ENCODE measurements at places on chromosomes 7 and 10.

DNA sequence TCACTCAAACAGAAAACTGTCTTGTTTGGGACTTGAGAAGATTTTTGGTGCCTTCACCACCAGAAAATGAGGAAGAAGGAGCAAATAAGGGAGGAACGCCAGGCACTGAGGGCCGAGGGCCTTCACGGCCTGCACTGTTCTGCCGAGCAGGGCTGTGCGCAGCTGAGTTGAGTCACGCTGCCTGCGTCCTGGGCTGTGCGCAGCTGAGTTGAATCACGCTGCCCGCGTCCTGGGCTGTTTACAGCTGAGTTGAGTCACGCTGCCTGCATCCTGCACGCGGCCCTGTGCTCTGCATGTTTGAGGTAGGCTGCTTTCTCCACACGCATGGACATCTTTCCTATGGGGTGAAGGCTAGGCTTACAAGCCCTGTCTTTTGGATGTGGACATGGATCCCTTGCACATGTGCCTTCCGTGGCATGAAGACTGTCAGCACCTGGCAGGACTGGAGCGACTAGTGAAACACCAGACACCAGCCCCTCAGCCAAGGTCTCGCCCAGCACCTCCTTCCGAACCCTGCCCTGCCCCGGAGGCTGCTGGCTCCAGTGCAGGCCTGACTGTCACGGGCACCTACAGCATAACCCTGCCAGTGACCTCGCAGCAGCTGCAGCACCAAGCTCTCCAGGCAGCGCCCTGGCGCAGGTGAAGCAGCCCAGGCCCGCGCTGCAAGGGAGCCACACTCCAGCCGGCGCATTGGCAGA lies 96.7 kb downstream of the HTR5A start:
- DNase-seq = no peak

GRCh38 chr7:89623018-89623672 lies 531.1 kb upstream of the STEAP1 start:
- DNase-seq = no peak

DNA sequence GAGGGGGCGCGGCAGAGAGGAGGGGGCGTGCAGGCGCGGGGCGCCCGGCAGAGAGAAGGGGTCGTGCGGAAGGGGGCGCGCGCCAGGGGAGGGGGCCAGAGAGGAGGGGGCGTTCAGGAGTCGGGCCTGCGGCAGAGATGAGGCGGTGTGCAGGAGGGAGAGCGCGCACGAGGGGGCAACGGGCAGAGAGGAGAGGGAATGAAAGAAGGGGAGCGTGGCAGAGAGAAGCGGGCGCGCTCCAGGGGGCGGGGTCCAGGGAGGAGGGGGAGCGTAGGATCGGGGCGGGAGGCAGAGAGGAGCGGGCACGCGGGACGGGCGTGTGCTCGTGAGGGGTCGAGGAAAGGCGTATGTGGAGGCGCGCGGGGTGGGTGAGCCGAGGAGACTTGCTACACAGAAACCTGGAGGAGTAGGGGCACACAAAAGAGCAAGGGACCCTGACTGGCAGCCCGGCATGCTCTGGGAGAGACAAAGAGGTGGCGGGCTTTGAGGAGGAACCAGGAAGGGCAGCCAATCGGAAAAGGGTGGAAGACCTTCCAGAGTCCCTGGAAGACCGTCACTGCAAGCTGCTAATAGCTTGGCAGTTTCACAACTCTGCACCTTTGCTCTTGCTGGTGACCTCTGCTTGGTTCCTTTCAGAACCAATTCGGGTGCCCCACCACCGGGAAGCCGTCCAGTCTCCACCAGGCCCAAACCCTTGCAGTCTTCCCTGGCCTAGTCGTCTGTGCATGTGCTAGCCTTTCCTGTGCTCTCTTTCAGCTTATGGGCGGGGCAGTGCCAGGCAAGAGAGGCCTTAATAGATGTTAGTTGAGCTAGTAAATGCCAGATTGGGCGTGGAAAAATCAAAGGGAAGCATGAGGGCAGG lies 639 bp downstream of the DYDC2 start:
- no peak for DNase-seq

GRCh38 chr10:72034040-72034499 lies 54.3 kb downstream of the SPOCK2 start:
- no peak for DNase-seq

DNA sequence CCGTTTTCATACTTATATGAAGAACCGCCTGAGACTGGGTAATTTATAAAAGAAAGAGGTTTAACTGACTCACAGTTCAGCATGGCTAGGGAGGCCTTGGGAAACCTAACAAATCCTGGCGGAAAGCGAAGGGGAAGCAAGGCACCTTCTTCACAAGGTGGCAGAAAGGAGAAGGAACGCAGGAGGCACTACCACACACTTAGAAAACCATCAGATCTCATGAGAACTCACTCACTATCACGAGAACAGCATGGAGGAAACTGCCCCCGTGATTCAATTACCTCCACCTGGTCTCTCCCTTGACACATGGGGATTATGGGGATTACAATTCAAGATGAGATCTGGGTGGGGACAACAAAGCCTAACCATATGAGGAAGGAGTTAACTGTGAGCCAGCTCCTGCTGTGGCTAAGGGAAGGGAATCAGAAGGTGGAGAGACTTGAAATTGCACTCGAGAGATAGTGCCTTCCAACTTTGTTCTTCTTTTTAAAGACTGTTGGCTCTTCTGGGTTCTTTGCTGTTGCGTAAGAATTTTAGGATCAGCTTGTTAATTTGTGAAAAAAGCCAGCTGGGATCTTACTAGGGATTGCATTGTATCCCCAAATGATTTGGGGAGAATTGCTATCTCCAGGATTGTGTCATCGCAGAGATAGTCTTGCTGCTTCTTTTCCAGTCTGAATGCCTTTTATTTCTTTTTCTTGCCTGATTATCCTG lies 21.0 kb downstream of the OPTN start:
- no peak for DNase-seq

GRCh38 chr10:35462491-35462934 lies 126.2 kb downstream of the CCNY start:
- DNase-seq = no peak

DNA sequence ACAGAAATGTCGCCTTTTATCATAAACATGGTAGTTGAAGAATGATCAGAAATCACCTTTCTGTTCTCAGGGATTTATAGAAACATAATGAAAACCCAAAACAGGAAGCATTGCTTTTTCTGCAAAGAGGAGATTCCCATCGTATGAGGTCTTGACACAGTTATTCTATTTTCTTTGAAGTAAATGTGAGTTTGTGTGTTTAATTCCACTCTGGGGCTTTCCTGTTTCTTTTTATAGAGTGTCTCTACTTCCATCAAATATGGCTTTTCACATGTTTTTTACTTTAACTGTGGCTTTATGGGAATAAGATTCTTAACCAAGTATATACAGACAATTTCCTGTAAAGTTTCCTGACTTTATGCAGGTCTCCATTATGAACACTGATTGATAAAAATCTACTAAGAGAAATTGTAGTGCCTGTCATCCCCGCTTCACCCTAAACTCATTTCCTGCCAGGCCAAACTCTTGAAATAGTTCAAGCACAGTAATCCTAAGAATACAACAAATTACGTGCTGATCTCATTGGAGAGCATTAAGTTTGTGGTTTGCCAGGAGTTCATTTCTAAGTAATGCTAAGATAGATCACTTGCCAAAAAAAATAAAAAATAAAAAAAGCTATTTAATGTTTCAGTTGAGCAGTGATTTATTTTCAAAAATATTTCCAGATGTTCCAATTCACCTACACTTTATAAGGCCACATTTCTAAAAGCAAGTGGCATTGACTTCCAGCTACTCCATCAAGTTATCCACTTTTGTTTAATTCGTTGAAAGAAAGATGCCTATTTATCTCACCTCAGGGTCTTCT lies 52.2 kb upstream of the SEC61G start:
- no peak for DNase-seq

DNA sequence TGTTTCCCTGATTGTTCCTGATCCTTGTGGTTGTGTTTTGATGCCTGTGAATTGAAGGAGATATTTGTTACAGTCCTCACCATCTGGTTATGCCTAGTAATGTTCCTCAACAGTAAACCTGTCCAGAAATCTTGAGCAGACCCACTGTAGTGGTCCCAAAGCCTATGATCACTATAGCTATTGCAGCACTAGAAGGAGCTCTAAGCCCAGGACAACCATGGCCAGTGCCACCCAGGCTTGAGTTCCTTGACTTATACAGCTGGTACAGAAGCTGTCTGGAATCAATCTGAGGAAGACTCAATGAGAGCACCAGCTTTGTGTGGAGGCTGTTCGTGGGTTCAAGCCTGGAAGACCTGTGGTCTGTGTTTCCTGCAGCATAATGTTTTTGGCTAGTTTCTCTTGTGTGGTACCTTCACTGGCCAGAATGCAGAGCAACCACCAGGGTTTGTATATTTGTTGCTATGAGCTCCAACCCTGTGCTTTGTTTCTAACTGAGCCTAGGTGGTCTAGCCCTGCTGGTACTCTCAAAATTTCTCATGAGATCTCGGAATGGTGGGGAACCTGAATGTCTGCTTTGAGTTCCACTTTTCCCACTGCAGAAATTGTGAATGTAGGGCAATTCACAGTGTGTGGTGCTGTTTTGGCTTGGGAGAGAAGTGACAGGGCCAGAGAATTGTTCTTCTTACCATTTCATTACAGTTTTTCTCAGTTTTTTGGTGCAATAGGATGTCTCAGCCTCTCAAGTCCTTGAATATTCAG lies 355.2 kb downstream of the SUGCT start:
- DNase-seq = no peak

- peak; percentile 65 for DNase-seq
Observed at GRCh38 chr7:102433219-102434038, at the start of gene ORAI2. TSS of gene ORAI2 (plus strand) at chr7:102433575. CDS start at chr7:102438957, 5,382 bp downstream.

GRCh38 chr10:110643653-110644597 lies at the start of gene RBM20:
TSS of gene RBM20 (plus strand) at chr10:110644336. CDS start at chr10:110644455, 119 bp downstream.
- DNase-seq = no peak

- no peak for DNase-seq
Observed at GRCh38 chr10:120495226-120496009, 38.4 kb downstream of the PLPP4 start.

- DNase-seq = no peak
Observed at GRCh38 chr7:124257638-124258308, 224.9 kb upstream of the TMEM229A start.

DNA sequence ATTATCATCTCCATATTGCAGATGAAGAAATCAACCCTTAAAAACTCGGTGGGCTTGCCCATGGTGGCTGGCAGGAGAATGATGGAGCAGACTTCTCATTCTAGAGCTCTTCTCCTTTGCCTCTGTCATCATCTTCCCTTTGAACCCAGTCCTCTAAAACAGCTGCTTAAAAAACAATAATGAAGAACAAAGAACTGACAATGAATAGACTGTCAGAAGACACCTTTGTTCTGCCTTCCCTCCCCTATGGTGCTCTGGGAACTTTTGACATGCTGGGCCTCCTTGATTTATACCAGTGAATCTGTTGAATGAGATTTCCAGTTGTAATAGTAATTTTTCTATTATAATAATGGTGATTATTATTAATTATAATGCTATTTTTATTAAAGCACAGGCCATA lies 103.0 kb downstream of the SORCS3 start:
- no peak for DNase-seq

DNA sequence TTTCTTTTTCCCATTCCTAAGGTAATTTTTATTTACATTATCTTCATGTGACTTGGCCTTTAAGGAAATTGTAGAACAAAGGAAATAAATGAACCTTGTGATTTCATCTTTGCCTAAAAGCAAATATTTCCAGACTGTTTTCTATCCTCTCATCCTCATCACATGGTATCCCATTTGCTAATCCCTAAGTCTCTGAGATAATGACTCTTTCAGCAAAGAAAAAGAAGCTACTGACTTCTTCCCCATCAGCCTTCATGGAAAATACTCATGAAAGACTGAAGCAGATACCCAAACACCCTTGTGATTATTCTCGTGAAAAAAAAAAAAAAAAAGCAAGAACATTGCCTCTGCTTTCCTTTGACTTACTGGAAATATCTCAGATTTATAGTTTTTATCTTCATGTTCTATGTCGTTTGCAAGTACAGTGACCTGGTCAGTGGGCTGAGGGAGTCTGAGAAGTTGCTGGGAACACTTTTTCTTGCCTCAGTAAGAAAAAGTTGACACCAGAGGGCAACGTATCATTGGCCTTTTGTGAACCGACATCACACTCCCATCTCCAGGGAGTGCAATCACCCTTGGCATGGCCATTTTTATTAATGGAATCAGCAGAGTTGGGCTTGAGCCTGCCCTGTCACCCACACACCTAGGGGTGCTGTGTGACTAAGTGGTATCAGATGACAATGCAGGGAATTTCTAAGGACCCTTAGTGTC lies 246.0 kb upstream of the KMT2E start:
- DNase-seq = no peak

DNA sequence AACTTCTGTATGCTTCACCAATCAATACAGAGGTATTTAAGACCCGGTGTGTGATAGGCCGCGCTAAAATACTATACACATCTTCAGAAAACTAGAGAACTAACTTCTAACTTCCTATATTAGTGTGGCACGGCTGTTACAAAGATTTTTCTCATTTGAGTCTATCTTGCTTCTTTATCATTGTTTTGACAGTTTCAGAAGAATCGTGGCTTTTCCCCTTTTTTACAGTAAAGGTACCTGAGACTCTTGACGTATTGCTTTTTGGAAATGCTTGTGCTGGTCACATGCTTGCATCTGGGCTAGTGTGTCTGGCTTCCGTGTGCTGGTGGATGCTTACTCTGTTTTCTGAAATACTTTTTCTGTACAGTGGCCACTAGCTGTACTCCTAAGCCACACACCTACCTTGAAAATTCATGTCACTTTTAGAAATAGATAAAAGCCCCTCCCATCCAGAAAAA lies 12.7 kb downstream of the IKZF1 start:
- DNase-seq = no peak

- no peak for DNase-seq
Observed at GRCh38 chr7:94436700-94437099, 42.0 kb downstream of the COL1A2 start.

DNA sequence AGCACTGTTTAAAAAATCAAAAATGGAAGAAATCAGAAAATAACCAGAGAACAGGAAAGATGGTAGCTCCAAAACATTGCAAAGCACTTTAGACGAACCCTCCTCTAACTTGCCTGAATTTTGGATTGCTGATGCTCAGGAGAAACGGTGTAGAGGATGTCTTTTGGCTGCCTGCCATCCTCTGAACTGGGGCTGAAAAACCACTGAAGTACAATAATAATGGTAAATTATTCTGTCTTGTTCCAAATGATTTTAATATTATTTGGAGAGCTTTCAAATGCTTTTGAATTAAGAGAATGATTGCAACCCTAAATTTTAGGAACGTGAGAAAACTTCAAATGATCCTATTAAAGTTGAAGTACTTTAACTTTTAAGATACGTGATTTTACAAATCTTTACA lies 167.3 kb upstream of the SLC13A1 start:
- no peak for DNase-seq

DNA sequence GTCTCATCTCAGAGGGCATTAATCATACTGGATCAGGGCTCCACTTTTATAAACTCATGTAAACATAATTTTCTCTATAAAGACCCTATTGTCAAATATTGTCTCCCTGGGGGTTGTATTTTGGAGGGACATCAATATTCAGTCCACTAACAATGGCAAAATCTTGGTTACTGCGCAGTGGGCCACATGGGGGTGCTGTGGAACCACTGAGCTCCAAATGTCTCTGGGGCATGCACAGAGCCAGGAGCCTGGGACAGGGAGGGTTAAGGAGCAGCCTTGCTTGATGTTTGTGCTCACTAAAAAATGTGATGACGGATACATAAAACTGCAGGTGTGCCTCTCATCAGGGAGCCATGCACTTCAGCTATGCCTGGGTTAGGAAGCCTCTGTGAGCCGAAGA lies 62.1 kb upstream of the PRSS58 start:
- DNase-seq = no peak
